Stimulated activated CD8-positive, alpha-beta memory T cell treated with anti-CD3 and anti-CD28 coated beads, Interleukin-15, amount 100 ng/mL, for 4 hours (primary cell): ENCODE measurements at places on chromosomes 13 and 19.

DNA sequence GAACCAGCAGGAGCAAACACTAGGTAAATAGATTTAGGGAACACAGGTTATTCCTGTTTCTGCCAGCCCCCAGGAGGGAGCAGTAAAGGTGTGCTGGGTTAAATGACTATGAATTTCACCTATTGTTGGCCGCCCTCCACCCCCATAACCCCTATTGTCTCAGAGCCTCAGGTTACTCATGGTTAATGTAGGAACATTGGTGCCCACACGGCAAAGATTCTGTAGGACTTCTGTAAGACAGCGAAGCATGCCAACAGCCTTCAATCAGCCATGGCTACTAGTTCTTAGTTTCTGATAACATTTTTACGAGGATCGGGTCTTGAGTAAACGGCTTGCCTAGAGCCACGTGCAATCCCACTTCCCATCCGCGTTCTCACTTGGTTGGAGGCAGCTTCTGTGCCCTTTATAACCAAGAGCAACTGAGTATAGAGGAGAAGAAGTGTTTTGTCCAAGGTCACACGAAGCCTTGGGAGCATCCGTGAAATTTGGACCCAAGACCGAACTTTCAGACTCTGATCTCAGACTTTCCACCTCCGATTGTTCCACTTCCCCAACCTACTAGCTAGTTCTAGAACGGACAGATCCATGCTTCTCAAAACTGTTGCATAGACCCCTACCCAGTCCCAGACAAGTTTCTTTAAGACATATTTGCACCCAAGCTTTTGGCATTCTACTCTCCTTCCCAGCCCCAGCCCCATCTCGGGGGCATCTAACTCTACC, 5.1 kb upstream of the CACNG8 start:
- DNase-seq: no peak

GRCh38 chr19:15248648-15249527, 16.6 kb upstream of the EPHX3 start:
- DNase-seq: no peak

GRCh38 chr13:50626101-50626547, 217.4 kb downstream of the DLEU7 start:
- DNase-seq: no peak

DNA sequence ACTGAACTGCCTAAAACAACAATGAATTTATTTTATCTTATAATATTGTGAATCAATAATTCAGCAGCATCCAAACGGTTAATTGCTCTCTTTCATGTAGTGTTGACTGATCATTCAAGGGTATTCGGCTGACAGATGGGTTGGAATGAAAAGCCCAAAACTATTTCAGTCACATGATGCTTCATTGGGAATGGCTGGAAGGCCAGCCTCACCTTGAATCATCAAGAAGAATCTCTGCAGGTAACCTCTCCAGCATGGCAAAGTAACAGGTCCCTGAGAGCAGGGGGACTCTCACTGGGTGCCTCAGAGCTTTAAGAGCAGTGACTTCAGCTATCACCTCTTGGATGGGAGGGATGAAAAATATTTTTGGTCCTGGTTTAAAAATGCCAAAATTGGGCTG, 1395.7 kb downstream of the OLFM4 start:
- no peak for DNase-seq

- no peak for DNase-seq
Observed at GRCh38 chr19:28349604-28350003, 863.3 kb downstream of the UQCRFS1 start.

GRCh38 chr13:97141097-97141496, 81.0 kb upstream of the MBNL2 start:
- no peak for DNase-seq

DNA sequence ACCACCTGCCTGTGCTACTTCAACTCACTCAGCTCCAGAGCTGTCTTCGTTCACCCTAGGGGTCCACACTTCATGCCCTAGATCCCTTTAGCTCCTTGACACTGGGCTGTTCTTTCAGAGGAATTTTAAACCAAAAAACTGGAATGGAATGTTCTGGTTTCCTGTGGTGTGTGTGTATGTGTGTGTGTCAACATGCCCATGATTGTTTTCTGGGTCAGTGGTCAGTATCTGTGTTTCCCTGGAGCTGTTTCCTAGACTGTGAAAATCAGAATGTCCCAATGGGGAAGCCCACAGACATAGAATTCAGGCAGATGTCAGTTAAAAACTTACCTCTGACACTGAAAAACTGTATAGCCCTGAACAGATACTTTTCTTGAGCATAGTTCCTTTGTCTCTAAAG, 1.3 kb downstream of the PMIS2 start:
- DNase-seq: no peak

DNA sequence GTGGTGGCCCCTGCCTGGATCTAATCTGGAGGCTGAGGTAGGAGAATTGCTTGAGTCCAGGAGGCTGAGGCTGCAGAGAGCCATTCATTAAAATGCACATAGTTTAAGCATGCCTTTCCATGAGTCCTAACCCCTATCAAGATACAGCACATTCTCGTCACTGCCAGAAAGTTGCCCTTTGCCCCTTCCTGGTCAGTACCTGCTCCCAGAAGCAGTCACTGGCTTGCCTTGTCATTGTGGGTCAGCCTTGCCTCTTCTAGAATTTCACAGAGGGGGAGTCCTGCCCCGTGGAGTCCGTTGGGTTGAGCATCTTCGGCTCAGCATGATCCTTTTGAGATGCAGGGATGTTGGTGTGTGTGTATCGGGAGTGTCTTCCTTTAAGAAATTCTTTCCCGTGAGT, 10.8 kb downstream of the BICRA start:
- no peak for DNase-seq

GRCh38 chr13:37769078-37769477, 100.5 kb downstream of the TRPC4 start:
- no peak for DNase-seq

- DNase-seq: no peak
Observed at GRCh38 chr13:23751195-23751594, 138.0 kb downstream of the MIPEP start.

- no peak for DNase-seq
Observed at GRCh38 chr13:44050450-44051063, 170.9 kb downstream of the LACC1 start.

DNA sequence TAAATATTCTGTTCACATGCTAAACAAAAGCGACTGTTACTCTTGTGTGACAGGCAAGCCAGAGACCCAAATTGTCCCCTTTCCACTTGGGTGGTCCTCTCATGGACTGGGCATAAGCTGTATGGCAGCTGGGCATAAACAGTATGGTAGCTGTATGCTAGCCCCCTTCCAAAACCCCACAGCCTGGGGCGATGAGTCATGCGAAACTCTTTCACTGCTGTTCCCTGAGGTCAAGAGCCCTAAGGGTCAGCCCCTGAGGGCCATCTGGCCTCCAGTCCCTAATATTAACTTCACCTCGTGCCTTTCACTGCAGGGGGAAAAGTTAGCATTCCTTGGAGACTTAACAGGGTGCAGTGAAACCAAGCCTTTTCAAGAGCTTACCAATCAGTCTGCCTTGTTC, 45.6 kb upstream of the ZNF562 start:
- DNase-seq: no peak

- DNase-seq: no peak
Observed at GRCh38 chr13:70189981-70190380, 81.7 kb upstream of the KLHL1 start.
